ENCODE measurements at places on chromosomes 7 and 10.
A peak's percentile ranks its signal among the peaks of the same experiment; 100 is the strongest.

DNA sequence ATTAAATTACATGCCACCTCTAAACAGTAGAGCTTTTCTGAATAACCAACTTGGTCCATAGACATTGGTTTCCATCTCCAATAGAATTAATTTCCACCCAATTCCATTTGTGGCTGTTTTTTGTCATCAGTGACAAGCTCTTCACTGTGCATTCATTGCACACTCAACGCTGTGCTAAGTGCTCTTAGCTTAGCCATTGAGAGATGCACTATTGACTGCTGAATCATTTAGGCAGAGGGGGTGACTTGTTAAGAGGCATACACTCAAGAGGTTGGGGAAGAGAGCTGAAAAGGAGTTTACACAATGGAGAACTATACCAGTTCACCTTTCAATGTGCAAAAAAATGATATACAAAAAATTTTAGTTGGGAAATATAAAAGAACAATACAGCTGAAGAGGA lies 31.9 kb upstream of the CBLL1 start:
- DNase-seq: no peak

DNA sequence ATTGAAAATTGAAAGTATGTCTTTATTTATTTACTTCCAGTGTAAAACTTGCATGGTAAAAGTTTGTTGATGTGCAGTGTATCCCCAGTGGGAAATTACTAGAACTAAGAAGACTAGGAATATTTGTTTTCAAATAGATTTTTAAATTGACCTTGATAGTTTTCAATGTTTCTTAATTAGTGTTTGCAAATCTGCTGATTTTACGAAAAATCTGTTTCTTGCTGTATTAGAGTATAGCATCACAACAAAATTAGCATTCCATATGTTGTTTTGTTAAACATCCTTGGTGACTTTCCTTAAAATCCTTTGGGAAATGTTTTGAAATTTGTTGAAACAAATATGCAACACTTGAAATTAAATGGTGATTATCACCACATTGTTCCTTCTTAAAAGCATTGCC lies 425.9 kb downstream of the SUGCT start:
- DNase-seq: no peak

DNA sequence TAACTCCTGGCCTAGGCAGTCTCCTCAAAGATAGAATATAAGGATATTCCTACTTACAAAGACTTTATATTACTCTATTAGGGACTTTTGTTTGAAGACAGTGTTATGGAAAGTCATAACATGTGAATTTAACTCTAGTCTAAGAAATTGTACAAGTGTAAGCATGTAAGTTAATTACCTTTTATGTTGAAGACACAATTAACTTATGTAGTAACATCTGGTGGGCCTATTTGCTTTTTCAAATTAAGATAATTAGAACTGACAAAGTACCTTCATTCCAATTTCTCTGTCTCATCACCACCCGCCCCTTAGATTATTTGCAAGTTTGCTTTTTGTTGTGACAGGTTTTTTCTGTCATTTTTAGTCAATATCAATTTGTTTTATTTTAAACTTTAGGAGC lies 126.0 kb upstream of the THSD7A start:
- no peak for DNase-seq

DNA sequence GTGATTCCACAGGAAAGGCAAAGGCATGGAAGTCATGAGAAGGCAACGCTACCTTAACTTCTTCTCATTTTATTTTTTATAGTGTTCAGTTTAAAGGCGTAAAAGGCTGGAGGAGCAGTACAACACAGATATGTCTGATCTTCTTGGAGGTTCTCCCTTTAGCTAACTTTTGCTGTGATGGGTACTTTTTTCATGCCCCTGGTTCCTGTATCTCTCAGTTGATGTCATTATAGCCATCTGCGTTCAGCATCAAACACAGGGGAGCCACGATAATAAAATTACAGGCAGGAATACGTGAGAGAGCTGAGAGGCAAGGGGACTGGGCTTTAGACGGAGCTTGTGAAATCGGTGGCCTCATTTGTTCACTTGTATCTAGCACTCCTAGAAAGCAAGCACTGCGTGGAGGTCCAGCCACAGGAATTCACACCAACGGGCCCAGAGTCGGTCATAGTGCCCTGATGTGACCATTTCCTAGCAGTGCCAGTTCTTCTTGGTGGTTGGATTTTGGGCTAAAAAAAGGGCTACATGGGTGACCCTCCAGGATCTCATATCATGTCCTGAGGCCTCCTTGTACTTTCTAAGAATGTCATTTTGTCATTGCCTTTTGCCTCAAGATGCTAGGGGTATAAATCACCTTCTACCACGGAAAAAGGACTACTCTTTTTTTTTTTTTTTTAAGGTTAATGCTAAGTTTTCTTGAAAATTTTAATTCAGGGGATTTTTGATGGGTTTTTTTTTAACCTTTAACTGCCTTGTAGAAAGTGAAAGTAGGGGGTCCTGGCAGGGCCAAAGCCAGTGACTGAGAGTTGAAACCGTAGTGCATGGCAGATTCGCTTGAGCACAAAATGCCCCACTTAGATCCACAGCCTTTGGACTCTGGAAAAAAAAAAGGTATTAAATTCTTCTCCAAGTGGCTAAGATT lies 191.5 kb downstream of the CELF2 start:
- peak; percentile 51 for DNase-seq

DNA sequence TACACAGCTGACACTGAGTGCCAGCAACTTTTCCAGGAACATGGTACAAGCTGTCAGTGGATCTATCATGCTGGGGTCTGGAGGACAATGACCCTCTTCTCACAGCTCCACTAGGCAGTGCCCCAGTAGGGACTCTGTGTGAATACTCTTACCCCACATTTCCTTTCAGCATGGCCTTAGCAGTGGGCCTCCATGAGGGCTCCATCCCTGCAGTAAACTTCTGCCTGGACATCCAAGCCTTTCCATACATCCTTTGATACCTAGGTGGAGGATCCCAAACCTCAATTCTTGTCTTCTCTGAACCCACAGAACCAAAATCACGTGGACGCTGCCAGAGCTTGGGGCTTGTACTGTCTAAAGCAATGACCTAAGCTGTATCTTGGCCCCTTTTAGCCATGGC lies 116.8 kb downstream of the IQUB start:
- DNase-seq: no peak

DNA sequence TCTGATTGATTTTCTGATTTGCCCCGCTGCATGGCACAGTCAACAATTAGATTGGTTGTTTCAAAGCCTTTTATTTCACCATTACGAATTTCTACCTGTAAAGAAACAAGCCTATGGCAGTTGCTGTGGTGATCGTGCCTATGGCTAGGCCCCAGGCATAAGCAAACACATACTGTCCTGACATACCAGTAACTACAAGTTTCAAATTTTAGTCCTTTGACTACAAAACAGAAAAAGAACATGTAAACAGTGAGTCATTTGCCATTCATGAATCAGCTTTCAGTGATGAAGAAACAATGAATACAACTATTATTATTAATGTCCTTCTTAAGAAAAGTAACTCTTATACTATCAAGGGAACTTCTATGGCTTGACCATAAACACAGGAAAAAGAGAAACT lies 168.0 kb upstream of the LRRN3 start:
- no peak for DNase-seq

DNA sequence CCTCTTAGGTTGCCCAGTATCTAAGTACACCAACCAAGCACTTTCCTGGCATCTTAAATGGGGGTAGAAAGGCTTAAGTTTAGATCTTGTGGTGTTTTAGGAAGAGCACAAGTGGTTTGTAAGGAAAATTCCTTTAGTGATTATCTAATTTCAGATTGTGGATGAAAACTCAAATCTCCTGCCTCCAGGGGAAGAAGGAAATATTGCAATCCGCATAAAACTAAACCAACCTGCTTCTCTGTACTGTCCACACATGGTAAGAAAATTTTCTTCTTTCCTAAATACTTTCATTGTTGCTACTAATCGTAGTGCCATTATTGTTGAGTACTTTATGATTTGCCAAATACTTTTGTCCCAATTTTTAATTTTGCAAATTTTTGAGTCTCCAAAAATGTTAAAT lies 31.1 kb downstream of the ACSM6 start:
- DNase-seq: no peak

- no peak for DNase-seq
Observed at GRCh38 chr7:149093228-149093627, 2.7 kb upstream of the ZNF786 start.

DNA sequence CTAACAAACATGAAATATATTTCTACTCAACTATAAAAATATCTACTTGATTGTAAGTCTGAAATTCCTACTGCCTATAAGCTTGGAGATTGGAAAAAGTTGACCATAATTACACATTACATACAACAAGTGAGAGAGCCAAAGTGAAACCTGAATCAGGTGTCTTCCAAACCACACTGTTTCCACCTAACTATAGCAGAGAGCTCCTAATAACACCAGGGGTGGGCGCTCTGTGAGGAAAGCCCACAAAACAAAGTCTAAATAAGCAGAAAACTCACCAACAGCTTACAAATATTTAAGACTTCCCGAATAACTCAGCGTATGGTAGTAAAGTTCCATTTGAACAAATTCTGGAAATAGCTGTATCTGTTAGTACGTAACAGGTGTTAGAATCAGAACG lies 119.9 kb downstream of the GPR37 start:
- DNase-seq: no peak

DNA sequence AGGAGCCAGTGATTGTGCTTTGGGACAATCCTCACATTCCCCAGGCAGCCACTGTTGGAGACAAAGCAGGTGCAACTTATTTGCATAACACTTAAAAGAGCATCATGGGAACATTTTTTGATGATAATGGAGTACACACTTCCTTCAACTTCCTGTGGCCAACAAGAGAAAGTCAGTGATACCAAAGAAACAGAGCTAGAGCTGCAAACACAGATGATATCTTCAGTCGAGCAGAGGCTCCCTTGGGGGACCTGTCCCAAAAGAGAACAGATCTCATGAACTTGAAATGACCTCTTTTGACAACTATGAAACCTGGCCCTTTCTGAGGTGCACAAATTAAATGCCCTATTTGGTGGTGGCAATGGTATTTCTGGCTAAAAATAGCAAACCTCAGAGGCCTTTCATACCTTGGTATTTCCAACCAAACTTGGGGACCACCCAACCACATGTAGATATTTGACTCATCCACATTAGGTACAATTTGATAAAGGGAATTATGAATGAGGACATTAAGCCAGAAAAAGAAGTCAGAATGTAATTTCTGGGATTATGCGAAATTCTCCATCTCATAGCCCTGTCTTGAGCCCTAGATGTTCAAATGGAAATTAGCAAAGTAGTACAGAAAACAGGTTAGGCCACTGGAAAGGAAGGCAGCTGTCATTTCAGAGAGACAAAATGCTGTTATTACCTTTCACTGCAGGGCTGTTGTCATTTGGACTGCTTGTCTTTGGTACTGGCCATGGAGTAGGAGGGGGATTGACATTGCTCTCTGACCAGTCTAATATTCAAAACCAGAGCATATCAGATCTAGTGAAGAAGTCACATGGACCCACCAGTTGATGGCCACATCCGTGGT lies 146.2 kb downstream of the ICA1 start:
- DNase-seq: no peak

GRCh38 chr10:121490871-121491519 lies 107.2 kb downstream of the FGFR2 start:
- no peak for DNase-seq
